ENCODE measurements at places on chromosomes 6 and 20.

- DNase-seq, result peak; percentile 64
Observed at GRCh38 chr20:19991854-19992253, 25.3 kb upstream of the NAA20 start.

DNA sequence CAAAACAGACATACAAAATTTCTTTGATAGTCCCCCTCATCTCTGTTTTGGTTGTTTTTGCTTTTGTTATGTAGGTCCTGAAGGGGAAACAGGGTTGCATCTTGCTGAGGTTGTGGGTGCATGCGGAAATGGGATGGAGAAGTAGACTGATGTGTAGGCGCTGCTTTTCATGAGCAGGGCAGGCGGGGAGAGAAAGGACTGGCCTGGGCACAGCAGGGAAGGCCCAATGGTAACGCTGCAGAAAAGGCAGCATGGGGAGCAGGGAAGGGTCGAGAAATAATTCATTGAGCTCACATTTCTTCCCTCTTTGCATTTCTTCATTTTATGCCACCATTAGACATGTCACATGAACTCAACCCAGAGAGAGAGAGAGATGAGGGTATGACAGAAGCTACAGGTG, 74.3 kb upstream of the CCN2 start:
- no peak for DNase-seq

DNA sequence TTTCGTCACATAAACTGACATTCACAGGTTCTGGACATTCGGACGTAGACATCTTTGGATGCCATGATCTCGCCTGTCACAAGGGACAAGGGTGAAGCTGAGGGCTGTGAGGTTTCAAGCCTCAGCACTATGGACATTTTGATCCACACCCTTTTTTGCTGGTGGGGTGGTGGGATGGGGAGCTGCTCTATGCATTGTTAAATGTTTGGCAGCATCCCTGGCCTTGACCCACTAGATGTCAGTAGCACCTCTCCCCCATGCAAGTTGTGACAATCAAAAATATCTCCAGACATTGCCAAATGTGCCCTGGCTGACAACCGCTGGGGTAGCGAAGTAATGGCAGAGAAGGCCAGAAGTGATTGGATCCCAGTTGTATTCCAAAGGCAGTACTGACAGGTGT, 229.4 kb downstream of the TSHZ2 start:
- no peak for DNase-seq

DNA sequence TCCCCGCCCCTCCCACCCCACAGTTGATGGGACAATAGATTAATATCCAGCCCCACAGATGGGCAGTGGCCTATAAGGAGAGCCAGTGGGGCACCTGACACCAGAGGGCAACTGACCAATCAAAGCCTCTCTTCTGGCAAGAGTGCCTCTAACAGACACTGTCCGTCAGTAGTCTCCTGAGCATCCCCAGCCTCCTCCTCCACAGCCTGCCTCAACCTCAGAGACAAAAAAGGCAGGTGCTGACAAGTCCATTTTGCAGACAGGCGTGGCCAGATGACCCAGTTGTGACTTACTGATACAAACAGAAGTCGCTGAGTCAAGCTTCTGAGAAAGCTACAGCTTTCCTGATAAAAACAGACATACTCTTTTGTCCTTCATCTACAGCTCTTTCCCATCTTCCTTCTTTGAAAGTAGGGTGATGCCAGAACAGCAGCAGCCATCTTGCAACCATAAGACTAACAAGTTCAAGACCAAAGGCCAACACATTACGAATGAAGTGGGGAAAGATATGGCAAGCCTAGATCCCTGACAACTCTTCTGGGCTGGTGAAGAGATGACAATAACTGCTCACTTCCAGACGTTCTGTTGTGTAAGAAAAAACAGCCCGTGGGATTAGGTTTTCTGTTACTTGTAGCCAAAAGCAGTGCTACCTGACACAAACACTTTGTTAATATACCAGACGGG, 12.3 kb downstream of the PPIL1 start:
- DNase-seq, result no peak

GRCh38 chr6:132998418-132998817, 184.0 kb downstream of the RPS12 start:
- no peak for DNase-seq

GRCh38 chr20:38581013-38581412, at the start of gene ADIG:
Gene ADIG, plus strand, starts transcription at chr20:38581197. Its CDS starts 54 bp downstream, at chr20:38581251.
- DNase-seq, result peak; percentile 60
